Right forelimb (tissue), 1 donor: ENCODE measurements at places on chromosomes 4 and X.

DNA sequence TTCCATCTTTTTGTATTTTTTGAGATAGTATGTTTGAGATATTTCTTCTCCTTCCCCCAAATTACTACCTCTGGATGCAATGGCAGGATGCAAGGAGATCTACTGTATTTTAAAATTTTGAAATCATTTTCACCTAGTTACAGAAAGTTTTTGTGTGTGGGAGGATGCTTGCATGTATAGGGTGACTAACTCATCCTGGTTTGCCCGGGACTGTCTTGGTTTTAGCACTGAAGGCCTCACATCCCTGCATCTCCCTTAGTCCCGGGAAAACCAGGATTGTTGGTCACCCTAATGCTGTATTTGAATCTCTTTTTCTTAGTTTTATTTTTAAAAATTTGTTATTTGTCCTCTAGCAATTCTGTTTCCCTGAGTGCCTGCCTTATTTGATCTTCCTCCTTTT, 12.1 kb downstream of the SUPT20HL2 start:
- no peak for DNase-seq

DNA sequence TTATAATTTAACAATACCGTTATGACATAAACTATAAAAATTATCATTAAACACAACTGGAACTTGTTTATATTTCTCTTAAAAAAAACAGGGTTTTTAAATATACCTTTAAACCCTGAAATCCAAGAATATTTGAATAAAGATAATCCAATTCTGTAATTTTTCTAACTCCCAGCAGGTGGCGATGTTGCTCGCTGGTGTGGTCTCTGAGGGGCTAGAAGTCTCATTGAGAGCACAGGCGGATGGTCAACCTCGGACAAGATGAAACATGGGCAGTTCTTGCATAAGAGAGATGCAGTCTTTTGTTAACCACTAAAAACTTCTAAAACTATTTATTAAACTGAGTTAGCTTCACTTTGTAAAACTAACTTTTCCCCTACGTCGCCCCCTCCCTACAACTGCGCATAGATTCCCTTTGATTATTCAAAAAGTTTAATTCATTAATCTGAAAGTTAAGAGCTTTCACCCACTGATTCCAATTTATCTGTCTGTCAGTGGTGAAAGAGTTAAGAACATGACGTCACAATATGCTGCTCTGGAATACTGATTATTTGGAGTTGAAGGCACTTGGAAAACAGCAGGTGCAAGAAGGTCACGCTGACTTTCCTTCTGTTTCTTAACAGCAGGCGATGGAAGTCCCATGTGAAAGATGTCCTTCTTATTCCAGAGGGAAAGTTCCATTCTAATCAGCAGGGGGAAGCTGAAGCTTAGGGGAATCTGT, 29.5 kb downstream of the DMP1 start:
- peak; percentile 61 for DNase-seq

GRCh38 chr4:136643416-136643815, 888.9 kb downstream of the PCDH18 start:
- DNase-seq, result no peak

- DNase-seq, result no peak
These were observed 64.0 kb downstream of the ADRA2C start for GRCh38 chr4:3829956-3830773.
